ENCODE measurements at places on chromosomes 11 and 22. TPM values are rescaled to one million over a fixed set of nuclear protein-coding genes. Genes with fewer than 3 reads are reported as not detected.

The TPCN2 gene
- 11.7 TPM for total RNA-seq

The PRAME gene
- 0.41 TPM for total RNA-seq

The GCAT gene
- total RNA-seq, result 14.9 TPM

The TMPRSS13 gene
- total RNA-seq, result 3.0 TPM

The P2RX3 gene
- not detected for total RNA-seq

The SMTNL1 gene
- total RNA-seq, result not detected

The CRYBA4 gene
- total RNA-seq, result not detected

The FJX1 gene
- 0.89 TPM for total RNA-seq

The MRGPRX4 gene
- total RNA-seq, result not detected

The SREBF2 gene
- 127 TPM for total RNA-seq

The SELENOH gene
- total RNA-seq, result 147 TPM

The RIMBP3C gene
- total RNA-seq, result 0.19 TPM

The OR10A4 gene
- total RNA-seq, result not detected

The SPTBN2 gene
- total RNA-seq, result 0.69 TPM

The OR2AG2 gene
- 0.19 TPM for total RNA-seq

The SEPTIN5 gene
- total RNA-seq, result 1.9 TPM

The BCL2L13 gene
- total RNA-seq, result 46.9 TPM

The YPEL4 gene
- 1.3 TPM for total RNA-seq

The CD3G gene
- 125 TPM for total RNA-seq

The MYBPC3 gene
- not detected for total RNA-seq

The SLC5A4 gene
- total RNA-seq, result not detected
